Heart left ventricle (tissue), 16 donors: ENCODE measurements at places on chromosomes 4 and X.
A peak's percentile ranks its signal among the peaks of the same experiment; 100 is the strongest.

DNA sequence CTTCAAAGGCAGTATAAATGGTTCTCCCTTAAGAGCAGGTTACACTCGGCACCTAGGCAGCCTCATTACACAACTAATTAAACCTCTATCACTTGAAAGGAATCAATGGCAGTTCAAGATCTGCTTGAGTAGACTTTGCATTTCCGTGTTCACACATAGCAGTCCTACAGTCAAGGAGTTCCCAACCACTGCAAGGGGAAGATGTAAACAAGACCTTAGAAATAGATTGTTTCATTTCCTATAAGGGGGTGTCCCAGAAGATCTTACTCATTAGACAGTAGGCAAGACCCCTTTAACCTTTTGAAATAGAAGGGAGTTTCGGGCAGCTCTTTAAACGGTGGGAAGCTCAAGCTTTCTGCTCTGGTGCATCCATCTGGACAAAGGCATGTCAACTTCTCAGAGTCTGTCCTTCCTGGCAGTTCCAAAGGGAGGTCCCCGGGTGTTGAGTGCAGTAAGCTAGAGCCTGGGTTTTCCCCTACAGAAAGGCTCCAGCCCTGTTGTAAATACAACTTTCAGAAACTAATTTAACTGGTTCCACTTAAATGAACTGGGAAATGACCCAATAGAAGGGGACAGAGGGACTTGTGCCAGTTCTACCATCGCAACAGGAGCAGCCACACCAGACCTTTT lies 150.8 kb downstream of the RBMX2 start:
- DNase-seq: no peak

- peak; percentile 47 for DNase-seq
Observed at GRCh38 chr4:1723131-1723801, 1.9 kb downstream of the TACC3 start.

DNA sequence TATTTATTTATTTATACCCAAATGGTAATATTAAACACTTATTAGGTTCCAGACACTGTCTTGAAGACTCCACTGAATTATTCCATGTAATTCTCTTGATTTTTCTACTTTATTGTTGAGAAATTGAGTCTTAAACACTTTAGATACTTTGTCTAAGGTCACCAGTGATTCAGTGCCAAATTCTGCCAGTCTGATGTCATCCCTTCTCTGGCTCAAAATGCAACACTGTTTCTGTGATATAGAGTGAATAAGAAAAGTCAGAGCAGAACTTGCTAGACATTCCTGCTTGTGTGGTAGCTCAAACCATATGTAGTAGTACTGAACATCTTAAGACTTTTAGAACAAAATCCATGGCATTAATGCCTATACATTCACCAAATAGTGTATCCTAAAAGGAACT lies 164.3 kb downstream of the GABRB1 start:
- DNase-seq: no peak

- DNase-seq: no peak
Observed at GRCh38 chr4:150217192-150217591, 138.9 kb downstream of the DCLK2 start.

- no peak for DNase-seq
Observed at GRCh38 chr4:173177232-173177631, 8.6 kb downstream of the GALNT7 start.

DNA sequence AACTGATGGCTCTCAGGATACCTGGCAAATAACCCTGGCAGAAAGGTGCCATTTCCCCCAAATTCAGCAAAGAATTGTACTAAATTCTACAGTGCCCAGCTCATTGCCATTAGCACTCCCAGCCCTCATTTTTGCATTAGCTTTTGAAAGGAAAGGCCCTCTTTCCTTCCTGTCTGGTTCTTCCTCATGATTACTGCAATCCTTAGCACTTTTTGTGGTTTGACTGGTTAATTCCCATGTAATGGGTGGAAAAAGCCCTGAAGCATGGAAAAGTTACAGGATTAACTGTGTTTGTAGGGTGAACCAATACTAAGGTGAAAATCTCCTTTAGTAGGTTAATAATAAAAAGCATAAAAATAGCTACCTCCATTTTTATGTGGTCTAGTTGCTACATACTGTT lies 139.5 kb downstream of the NPNT start:
- no peak for DNase-seq

- DNase-seq: no peak
Observed at GRCh38 chr4:140150636-140150885, 3.4 kb downstream of the MAML3 start.

- DNase-seq: no peak
Observed at GRCh38 chrX:149568701-149569296, 18.5 kb downstream of the MAGEA9B start.

DNA sequence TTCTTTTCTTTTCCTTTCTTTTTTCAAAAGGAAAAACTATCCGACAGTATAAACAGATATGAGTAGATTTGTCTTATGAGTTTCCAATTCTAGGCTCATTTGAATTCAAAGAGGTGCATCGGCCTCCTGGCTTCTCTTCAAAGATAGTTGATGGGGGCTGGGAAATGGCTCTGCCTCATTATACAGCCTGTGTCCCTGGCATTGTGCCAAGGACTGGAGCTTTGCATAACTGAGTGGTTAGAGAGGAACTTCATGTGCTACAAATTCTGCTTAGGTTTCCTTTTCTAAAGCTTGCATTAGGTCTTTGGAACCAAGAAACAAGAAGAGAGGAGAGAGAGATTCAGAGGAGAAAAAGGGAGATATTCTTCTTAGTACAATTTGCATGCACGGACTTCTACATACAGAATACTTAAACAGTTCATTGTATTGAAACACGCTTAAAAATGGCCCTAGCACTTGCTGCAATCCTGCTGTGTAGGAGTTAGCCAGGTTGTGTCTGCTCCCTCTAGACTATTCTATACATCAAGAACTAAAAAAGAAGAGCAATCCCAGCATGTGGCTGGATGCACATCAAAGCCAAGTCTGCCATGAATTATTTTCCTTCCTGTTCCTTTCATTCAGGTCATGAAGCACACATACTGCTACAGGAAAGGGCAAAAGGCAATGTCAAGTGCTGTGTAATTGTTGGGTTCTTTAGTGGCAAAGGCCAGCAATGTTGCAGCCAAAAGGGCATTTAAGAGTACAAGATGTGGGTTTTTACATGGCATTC lies 70.9 kb downstream of the INTS12 start:
- peak; percentile 61 for DNase-seq

DNA sequence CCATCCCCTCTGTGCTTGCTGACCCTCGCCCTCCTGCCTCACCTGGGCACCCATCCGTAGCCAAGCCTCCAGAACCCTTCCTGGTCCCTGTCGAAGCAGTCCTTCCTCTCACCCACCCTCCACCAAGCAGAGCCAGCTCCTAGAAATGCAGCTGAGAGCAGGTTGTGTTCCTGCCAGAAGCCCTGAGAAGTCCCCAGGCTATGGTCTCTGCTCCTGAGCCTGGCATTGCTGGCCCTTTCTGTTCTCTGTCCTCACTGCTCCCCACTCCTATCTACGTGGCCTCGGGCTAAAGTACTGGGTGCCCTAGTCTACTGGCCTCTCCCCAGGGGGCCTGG lies 2.1 kb upstream of the CPZ start:
- DNase-seq: no peak

DNA sequence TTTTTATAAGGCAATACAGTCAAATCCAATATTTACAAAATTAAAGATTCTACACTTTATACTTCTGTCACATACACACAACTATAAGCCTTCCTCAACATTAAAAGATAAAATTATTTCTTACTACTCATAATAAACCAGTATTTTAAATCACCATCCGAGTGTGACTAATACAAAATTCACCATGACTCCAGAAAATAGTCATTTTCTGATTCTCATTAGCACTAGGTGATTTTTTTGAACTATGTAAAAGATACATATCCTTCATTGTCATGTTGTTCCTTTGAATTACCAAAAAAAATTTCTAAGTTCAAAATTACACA lies 646 bp upstream of the SLC7A11 start:
- no peak for DNase-seq

GRCh38 chrX:41110801-41111625 lies 25.8 kb downstream of the USP9X start:
- no peak for DNase-seq

DNA sequence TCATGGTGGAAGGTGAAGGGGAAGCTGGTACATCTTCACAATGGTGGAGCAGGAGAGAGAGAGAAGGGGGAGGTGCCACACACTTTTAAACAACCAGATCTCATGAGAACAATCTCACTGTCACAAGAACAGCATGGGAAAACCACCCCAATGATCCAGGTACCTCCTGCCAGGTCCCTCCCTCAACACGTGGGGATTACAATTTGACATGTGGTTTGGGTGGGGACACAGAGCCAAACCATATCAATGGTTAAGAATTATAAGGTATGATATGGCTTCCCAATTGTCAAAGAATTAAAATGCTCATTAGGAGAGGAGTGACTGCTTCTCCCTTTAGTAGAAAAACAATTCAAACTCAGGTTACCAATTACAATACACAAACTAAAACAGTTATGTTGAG lies 143.3 kb downstream of the PDLIM5 start:
- no peak for DNase-seq

GRCh38 chrX:24325231-24325630 lies 11.4 kb upstream of the SUPT20HL2 start:
- no peak for DNase-seq

DNA sequence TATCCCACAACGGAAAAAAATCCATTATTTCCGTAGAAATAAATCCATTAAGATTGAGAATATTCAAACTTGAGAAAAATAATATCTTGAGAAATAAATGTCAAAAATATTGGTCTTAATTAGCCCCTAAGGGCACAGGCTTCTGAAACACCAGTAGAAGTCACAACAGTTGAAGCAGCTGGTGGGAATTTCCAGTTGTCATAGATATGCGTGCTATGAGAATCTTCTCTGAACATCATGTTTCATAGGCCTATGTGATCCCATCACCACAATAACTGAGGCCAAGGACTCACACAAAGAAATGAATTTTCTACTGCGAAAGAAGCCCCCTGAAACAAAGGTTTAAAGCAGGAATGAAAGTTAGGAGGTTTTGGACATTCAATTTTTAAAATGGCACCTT lies 292.0 kb downstream of the DTHD1 start:
- no peak for DNase-seq

DNA sequence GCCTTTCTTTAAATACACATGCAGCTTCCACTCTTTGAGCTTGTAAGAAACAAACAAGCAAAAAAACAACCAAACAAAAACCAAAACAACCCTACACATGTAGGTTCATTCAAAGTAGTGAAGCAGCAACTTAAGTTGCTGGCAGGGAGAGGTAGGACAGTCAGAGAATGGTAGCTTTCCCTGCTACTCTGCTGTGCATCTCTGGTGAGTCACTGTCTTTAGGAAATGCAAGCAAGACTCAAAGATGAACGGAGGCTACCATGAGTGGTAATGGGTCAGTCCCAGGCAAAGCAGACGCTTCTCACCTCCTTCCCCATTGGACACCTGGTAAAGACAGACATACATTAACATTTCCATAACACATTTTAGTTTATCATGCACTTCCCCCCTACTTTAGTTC lies 43.2 kb downstream of the PGRMC2 start:
- DNase-seq: no peak

DNA sequence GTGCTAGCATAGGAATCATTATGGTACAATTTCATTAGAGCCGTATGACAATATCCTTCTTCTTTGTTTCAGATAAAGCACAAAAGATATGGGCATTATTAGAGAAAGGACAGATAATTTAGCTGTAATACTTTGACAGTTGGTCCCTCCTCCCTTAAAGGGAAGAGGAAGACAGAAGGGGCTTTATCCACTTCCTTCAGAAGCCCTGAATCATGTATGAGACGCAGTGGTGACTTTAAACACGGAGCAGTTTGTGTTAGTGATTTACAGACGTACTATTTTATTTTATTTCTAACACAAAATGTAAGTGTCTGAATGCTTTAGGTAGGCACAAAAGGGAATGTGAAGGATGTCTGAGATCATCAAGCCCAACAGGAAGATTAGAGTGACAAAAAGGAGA lies 467.7 kb downstream of the IL15 start:
- DNase-seq: no peak

DNA sequence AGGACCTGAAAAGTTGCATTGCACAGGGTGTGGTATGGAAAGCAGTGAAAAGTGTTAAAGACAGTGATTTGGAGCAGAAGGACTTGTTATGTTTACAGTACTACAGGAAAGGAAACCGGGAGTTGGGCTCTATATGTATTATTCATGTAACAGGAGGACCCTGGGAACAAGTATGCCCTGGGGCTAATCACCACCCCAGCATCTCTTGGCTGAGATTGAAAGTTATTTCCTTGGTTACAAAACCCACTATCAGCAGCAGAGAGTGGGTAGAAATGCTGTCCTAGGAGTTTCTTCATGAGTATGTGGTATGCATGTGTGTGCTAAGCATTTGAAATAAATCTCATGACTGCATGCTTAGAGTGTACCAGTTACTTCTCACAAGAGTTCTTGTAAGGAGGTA lies 46.9 kb downstream of the STK32B start:
- no peak for DNase-seq

- no peak for DNase-seq
Observed at GRCh38 chrX:138669693-138670092, 41.8 kb downstream of the FGF13 start.

- DNase-seq: no peak
Observed at GRCh38 chrX:106791495-106791894, 11.0 kb upstream of the TBC1D8B start.
